Stimulated activated CD4-positive, alpha-beta T cell treated with anti-CD3 and anti-CD28 coated beads, Interleukin-2, amount 100 ng/mL, for 24 hours (primary cell): ENCODE measurements at places on chromosomes 1 and 21.

DNA sequence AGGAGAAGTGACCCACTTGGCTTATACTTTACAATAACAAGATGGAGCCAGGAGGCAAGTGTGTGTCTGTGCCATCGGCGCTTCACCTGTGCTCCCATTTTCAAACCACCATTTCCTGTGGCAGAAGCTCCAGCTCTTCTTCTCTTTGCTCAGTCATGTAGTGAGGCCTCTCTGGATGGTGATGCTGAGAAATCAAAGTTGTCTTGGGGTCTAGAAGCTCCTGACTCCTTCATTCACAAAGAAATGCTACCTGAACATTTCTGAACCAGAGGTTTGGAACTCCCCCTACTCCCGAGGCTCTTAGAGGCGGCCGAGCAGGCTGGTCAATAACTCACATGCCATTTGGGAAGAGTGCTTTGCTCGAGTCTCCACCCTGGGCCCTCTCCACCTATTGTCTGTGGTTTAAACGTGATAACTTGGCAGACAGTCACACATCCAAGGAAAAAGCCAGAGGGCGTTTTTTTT lies 18.0 kb downstream of the SLAMF1 start:
- DNase-seq, result no peak

DNA sequence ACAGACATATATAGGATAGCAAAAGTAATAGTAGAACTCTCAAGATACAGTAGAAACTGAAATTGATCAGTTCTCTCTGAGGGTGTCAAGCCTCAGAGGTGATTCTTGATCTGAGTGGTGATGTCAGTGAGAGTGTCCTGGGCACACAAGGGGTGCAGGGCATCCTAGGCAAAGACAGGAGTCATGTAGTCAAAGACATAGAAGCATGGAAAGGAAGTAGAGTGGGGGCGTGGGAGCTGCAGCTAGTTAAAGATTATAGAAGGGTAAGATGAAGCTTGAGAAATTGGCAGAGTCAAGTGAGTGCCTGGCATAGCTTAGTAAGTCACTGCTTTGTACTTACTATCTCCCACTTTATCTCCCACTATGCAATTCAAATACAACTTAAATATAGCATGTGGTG lies 22.8 kb downstream of the CDC7 start:
- DNase-seq, result peak; percentile 37

- no peak for DNase-seq
Observed at GRCh38 chr1:147389532-147390184, 147.2 kb downstream of the CHD1L start.

- DNase-seq, result no peak
Observed at GRCh38 chr1:194787001-194787400, 1600.6 kb upstream of the B3GALT2 start.

DNA sequence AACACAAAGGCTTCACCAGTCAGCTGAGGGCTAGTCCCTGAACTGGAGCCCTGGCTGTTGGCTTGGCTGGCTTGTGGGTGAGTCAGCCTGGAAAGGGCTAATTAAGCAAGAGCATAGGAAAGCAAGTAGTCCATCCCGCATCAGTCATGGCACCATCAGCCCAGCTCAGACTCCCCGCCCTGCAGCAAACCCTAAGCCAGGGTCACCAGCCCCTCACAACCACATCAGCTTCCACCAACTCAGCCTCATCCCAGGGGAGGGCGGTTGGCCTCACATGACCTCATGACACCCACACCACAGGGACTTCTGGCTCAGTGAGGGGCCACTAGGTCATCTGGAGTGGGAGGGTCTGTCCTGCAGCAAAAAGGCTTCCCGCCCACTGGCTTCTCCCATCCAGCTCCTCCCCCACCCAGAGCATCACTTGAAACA lies 7.0 kb upstream of the SPATC1L start:
- DNase-seq, result no peak

DNA sequence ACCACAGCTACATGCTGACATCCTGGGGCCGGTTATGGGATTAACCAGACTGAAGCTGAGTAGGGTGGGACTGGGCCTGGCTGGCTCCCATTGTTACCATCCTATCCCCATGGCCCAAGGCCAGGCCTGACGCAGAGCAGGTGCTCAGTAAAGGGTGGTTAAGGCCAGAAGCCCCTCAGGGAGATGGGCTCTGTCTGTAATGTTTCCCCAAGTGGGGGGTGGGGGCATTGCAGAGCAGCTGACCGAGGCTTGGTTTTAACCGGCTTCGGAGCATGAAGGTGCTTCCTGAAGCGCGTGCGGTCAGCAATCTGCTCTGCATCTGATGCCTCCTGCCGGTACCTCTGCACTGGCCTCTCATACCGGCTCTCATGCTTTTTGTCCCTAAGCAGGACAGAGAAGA lies 83.4 kb upstream of the ACTL8 start:
- DNase-seq, result no peak

GRCh38 chr1:31834501-31834900 lies 18.7 kb upstream of the SPOCD1 start:
- no peak for DNase-seq

DNA sequence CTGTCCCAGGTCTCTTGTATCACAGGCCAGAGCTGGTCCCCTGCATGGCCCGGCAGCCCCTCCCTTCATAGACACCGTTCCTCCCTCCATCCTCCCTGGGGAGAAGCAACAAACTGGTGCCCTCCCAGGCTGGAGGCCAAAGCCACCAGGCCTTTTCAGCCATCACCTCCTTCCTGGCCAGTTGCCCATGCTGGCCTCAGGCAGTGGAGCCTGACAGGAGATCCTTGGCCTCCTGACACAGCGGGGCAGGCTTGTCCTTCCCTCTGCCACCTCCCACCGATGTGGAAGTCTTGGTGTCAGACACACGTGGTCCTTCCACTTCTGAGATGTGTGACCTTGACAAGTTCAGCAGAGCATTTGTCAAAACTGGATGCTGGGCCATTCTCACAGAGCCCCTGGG lies 206.0 kb downstream of the HIVEP3 start:
- DNase-seq, result no peak

GRCh38 chr1:175864625-175865024 lies 121.2 kb upstream of the TNR start:
- DNase-seq, result no peak

DNA sequence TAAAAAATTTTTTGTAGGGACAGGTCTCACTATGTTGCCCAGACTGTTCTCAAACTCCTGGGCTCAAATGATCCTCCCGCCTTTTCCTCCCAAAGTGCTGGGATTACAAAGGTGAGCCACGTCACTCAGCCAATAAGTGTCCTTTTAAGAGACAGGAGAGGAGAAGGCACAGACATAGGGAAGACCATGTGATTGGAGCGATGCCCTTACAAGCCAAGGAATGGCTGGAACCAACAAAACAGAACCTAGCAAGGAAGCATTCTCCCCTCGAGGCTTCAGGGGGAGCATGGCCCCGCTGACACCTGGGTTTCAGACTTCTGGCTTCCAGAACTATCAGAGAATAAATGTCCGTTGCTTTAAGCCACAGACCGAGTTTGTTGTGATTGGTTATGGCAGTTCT lies 37.0 kb downstream of the NDUFS5 start:
- DNase-seq, result no peak

DNA sequence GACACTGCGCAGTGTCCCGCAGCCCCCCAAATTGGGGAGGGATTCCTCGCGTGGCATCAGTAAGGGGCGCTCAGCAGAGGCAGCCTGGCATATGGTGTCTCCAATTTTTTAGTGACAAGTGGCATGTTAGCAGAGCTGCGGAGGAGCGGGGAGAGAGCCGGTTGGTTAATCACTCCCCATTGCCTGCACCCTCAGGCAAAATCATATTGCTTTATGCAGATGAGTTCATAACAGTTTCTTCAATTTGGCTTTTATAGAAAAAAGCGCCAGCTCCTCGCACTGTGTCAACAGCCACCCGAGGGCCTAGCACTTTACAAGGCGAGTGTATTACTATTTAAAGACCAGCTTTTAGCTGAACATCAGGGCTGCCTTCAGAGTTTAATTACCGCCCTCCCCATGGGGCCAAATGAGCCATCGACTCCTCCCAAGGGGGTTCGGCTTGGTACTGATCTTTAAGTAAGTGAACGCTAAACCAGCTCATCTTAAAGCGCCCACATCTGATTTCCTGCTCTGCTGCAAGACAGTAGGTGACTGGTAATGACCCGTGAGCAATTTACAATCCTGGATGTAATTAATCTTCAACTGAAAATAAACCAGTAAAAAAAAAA lies 298.9 kb downstream of the DSCAM start:
- DNase-seq, result no peak

DNA sequence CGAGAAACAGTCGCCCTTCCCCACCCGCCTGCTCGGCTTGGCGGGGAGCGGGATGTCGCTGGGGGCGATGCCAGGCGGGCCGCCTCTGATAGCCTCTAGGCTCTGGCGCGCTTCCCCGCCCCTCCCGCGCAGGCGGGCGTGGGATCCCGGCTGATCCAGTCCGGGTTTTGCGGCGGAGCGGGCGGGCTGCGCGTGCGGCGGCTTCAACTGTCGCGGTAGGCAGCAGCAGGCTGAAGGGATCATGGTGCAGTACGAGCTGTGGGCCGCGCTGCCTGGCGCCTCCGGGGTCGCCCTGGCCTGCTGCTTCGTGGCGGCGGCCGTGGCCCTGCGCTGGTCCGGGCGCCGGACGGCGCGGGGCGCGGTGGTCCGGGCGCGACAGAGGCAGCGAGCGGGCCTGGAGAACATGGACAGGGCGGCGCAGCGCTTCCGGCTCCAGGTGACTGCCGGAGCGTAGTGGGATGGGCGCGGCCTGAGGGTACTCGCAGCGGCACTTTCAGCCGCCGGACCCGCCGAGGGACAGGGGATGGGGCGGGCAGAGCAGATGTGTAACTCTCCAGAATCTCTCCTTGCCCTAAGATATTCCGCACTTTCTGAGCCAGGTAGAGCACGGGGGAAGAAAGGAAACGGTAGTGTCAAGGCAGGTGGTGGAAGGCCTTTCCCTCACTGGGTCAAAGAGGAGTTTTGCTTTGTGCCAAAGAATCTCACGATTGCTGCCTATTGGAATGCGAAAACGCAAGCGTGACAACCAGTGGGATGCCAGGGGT lies at the start of gene FAAH:
Gene FAAH, plus strand, starts transcription at position 210 of the 764 bp plus-strand sequence. Its CDS starts 32 bp downstream, at position 242.
- DNase-seq, result peak; percentile 63

- no peak for DNase-seq
Observed at GRCh38 chr1:25216123-25216522, 16.2 kb downstream of the SYF2 start.

DNA sequence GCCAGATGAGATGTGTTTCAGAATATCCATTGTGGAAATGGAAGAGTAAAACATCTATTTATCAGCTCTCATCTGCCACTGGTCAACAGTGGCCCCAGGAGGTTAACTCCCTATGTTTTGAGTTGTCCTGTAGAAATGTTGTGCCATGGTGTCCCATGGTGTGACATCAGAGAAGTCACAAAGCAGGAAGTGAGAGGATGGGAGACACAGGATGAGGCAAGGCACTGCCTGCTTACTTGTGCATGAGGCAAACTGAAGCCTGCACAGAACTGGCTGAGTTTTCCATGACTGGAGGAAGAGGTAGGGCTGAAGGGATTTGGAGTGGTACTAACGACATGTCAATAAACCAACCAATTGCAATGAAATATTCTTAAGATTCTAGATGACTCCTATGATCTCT lies 131.5 kb upstream of the ZNF644 start:
- DNase-seq, result no peak

DNA sequence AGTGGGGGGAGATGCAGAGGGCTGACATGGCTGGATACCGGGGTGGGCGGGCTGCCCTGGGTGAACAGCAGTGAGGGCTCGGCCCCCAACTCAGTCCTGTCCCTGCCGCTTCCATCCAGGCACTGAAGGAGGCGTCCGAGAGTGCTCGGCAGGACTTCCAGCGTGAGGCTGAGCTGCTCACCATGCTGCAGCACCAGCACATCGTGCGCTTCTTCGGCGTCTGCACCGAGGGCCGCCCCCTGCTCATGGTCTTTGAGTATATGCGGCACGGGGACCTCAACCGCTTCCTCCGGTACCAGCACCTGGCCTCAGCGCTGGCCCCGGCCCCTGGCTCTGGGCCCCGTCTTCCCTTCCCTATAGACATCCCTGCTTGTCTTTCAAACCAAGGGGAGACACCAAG lies 15.6 kb downstream of the NTRK1 start:
- DNase-seq, result no peak

DNA sequence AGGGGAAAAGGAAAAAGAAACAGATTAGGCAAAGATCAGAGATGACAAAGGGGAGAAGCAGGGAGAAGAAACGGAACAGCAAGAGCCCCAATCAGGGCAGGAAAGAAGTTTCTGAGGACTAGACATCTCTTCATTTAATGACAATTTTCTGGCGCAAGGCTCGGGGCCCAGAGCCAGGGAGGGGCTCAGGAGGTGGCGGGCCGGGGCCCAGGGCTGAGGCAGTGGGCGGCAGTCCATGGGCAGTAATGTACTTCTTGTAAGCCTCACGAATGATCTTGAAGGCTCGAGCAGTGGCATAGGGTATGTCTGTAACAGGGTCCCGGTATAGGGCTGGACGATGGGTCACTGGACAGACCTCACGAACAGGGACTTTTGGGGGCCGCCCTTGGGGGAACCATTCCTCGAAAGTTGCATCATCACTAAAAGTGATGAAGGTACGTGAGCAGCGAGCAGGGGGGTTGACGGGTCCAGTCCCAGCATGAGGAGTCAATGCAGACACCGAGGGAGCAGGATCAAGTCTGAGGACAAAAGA lies 799 bp upstream of the TMOD4 start:
- no peak for DNase-seq

- DNase-seq, result peak; percentile 54
Observed at GRCh38 chr1:38527373-38527966, 332.1 kb downstream of the RRAGC start.

- DNase-seq, result no peak
Observed at GRCh38 chr1:166221316-166221715, 54.5 kb upstream of the FAM78B start.

- DNase-seq, result no peak
Observed at GRCh38 chr1:169508432-169509338, 22.9 kb upstream of the SLC19A2 start.

DNA sequence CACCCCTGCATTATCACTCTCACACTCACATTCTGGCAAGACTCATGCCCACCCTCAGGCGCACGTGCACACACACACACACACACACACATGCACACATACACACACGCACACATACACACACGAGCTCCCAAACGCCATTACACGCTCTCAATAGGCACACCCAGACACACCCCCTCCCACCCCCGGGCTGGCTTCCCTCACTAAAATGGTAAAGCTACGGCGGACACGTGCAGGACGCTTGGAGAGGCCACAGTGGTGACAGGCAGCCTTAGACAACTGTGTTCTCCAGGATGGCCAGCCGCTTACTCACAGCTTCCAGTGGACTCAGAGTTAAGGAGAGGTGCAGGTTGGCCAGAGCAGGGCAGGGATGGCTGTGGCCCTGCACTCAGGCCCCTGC lies 10.1 kb downstream of the MATN1 start:
- no peak for DNase-seq
